Gastroesophageal sphincter (tissue), 4 donors: ENCODE measurements at places on chromosomes 2 and 18. TPM values are rescaled to one million over a fixed set of nuclear protein-coding genes. Genes with fewer than 3 reads are reported as not detected.

GRCh38 chr2:65377556-65378192 lies 54.7 kb downstream of the SPRED2 start:
- ATAC-seq, result peak; percentile 48

Gene PLGLB2
- 1.0 TPM for total RNA-seq

Gene BMP10
- 0.19 TPM for total RNA-seq

Gene GALR1
- 0.12 TPM for total RNA-seq

Gene DSG1
- not detected for total RNA-seq

DNA sequence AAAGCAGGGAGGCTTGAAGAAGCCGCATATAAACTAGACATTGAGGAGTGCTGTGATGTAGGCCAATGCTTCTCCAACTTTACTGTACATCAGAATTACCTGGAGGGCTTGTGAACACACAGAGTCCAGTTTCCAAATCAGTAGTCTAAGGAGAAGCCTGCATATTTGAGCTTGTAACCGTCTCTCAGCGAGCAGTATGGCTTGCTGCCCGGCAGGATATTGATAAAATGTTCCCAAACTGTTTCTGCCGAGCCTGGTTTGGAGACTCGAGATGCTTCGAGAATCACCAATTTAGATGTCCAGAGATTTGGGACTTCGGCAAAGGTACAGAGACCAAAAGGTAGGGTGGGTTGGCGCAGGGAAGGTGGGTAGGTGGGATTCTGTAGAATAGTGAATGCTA lies 11.0 kb upstream of the RAB31 start:
- no peak for ATAC-seq

Gene ACKR3
- 68.5 TPM for total RNA-seq

DNA sequence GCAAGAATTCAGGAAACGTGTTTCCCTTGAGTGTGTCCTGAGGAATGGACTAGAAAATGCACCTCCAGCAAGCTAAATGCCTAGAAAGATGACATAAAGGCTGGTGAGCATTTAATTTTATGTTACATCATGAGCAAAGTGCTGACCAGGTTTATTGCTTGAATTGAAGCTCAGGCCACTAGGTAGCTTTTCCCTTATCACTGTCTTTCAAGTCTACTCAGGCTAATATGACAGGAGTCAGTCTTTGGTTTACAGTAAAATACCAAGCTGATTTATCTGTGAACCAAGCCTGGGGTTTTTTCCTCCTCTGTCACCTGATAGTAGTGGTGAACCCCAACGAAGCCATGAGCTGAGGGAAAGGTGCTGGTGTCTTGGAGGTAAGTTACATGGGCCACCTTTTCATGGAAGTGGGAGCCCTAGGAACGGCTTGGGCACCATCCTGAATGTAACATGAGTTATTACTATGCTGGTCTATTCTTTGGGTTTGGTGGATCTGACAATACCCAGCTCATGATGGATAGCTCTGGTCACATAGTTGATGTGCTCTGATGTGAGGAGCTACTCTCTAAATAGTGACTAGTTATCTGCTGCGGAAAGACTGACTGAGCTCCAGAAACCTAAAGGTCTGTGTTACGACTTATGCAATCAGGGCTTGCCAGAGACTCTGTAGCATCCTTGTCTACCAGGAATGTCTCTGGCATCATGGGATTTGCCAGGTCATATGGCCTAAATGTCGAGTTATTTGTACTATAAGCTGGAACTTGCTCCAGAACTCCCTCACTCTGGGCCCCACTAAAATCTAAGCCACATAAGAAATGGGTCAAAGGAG lies 39.8 kb downstream of the NUP35 start:
- no peak for ATAC-seq

- peak; percentile 20 for ATAC-seq
Measured at GRCh38 chr2:231545105-231545902, 15.1 kb upstream of the NMUR1 start.

DNA sequence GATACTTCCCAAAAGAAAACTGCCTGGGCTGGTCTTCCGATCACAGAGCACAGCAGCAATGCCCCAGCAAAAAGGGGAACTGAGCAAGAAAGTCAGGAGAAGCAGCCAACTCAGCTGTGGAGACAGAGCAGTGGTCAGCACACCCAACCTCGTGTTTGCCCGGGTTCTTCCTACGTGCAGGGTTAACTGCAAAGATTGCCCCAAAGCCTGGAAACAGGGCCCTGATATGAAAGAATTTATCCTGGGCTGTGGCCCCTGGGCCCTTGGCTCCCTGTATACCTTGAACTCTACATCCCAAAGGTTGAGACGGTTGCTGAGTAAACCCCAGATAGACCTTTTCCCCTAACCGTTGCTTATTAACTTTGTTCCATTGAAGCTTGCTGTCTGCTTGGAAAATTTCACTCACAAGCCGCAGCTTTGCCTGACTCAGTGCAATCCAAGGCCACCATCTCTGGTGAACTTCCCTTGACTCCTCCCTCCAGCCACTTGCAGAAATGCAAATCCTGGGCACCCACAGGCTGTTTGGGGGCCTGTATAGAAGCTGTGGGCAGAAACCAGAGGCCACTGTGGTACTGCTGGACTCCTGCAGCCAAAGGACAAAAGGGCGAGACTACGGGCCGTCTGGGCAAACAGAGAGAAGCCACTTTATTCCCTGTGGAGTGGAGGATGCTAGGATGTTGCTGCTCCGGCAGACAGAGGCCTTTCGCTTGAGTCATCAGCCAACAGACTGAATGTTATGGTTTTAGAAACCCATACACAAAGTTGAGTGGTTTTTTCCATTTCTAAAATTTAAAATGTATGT lies 18.2 kb downstream of the NRP2 start:
- peak; percentile 23 for ATAC-seq

DNA sequence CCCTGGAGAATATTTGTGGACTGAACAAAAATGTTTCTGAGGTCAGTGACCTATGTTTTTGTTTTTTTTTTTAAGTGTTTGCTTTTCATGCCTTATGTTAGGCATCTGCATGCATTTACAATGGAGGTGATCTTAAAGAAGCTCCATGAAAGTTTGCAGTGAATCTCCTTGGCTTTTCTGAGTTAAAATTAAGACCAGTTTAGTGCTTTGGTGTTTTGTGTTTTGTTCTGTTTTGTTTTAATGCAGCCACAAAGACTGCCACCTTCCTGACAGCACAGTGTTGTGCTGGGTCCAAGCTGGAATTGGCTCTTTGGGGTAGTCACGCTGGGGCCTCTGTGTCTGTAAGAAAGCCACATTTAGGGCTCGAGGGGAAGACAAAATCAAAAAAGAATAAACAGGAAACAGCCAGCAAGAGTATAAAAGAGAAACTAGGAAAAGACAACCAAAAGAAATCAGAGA lies 396.2 kb downstream of the ARHGAP15 start:
- no peak for ATAC-seq

DNA sequence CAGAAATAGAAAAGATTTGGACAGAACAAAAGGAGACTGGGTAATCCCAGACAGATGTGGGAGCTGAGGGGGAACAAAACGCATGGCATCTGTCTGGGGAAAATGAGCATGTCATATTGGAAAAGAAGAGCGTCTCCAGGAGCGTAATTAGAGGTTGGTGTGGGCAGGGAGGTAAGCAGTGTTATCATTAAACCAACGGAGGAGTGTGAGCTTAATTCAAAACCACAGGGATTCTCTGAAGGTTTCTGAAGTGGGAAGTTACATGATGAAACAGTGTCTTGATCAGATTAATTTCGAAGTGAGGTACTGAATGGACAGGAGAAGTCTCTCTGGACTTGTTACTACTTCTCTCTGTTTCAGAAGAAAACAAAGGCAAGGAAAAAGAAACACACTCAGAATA lies 53.3 kb downstream of the DTNB start:
- no peak for ATAC-seq

GRCh38 chr2:215423928-215424540 lies 11.8 kb downstream of the FN1 start:
- no peak for ATAC-seq

GRCh38 chr2:1373830-1374229 lies 39.4 kb upstream of the TPO start:
- peak; percentile 41 for ATAC-seq

- ATAC-seq, result peak; percentile 32
Measured at GRCh38 chr2:182866095-182866460, 359 bp downstream of the FRZB start.

DNA sequence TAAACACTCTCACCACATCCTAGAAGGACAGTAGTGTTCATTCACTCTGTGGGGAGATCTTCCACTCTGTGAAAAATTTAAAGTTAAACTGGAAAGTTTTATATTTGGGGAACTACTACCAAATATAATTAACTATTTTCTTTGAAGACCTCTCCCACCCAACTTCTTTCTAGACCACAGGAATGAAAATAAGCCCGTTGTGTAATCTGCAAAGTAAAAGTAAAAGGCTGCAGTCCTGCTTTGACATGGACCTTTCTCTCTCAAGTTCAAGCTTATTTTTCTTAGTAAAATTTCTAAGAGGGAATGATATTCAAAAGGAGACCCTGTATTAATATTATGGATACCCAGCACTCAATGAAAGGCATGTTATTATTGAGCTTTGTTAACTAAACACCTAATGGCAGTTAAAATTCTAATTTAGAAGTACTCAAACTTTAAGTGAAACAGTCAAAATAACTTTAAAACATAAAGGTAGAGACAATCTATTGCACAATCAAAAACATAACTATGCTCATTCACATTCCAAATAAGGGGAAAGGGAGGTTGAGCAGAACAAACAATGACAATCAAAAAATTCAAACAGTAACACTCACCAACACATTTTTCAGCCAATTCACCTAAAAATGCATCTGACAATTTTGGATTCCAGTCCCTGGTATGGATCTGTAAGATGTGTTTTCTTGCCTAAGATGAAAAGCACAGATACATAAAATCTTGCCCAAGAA lies 98.5 kb downstream of the ATAD2B start:
- ATAC-seq, result no peak

- ATAC-seq, result no peak
Measured at GRCh38 chr2:69774984-69775982, 33.3 kb downstream of the ANXA4 start.

DNA sequence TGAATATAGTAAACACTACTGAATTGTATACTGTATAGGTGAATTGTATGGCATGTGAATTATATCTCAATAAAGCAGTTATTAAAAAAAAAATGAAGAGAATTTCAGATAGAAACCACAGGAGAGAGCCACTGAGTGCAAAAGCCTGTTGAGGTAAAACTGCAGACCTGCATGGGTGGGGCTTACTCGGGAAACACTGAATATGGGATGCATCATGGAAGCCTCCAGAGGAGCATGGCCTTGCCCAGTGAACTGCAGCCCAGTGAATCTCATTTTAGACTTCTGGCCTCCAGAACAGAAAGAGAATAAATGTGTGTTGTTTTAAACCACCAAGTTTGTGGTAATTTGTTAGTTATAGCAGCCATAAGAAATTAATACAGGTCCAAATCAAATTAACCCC lies 15.7 kb downstream of the GPATCH11 start:
- ATAC-seq, result no peak

DNA sequence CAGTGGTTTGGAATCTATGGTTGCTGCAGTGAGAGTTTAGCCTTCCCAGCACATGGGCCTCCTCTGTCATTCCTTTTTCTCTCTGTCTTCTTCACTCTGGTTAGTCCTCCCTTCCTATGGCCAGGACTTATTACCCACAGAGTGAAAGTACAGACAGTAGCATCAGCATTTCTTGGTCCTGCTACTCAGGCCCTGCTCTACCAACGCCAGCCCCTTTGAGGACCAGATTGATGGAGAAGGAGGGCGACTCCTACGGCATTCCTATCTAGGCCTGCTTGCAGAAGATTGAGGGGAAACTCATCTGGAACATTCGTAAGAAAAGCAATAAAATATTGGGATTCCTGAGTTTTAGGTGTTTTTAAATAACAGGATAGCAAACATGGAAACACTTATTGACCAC lies 43.5 kb downstream of the BMP10 start:
- ATAC-seq, result no peak

Gene CD28
- total RNA-seq, result 2.3 TPM
